Hematopoietic multipotent progenitor cell treated with erythropoietin and hydrocortisone succinate and interleukin-3 and kit ligand, for 6 days (in vitro differentiated cells): ENCODE measurements at places on chromosomes 5 and 9.

DNA sequence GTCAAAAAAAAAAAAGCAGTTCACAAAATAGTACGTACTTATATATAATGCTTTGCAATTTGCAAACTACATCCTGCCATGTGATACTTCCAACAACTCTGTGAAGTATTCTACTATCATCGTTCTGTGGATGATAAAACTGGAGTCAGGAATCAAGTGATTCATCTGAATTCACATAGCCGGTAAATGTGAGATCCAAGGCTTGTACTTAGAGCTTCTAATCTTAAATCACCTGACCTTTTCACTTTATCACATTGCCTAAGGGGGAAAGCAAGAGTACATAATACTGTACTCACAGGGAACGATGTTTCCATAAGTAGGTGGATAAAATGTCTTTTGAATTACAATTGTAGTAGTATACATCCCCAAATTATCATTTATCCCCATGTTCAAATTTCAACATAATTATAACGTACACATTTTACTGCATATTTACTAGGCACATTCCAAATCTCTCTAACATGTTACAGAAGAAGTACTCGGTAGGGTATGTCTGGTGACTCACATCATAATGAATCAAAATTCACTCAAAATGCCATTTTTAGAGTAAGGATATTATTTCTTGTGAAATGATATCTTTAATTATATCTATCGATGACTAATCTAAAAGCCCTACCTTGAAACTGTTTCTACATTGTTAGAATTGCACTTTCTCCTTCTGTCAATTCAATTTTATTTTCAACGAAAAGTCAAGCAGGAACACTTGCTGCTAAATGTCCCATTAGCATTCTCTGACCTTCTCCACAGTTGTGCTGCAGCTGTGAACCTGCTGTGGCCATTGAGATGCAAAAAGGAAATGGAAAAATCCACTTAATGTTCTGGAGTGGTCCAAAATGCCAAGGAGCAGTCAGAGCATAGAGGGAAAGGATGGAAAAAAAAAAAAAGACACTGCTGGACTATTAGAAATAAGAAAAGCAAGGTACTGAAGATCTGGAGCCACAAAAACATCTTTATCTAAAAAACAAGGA, 78.9 kb downstream of the OR2K2 start:
- DNase-seq: no peak

GRCh38 chr9:70933321-70933720, 188.1 kb downstream of the TRPM3 start:
- DNase-seq: no peak

GRCh38 chr9:88690628-88691027, 155.7 kb downstream of the NXNL2 start:
- no peak for DNase-seq

DNA sequence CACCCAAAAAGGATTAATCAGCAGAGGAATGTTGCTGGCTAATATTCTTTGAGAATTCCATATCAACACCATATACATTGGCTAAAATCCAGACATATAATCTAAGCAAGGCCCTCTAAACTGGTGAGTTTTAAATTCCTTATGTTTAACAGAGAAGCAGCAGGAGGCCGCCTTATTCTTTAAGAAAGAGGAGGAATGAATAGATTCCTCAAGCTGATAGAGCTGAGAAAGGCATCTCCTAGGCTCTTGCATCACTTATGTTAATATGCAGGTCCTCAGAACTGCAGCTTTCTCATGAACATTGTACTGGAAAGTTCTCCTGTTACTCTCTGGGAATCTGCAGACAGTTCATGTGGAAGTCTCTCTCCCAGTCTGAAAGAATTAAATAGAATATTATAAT, 20.1 kb upstream of the SMARCA2 start:
- DNase-seq: no peak

- peak; percentile 68 for DNase-seq
Observed at GRCh38 chr5:163460562-163461171, at the start of gene HMMR. HMMR (plus strand) TSS chr5:163460632; CDS start chr5:163460693, 61 bp downstream.

GRCh38 chr5:125713109-125713805, 710.0 kb upstream of the GRAMD2B start:
- DNase-seq: no peak

- DNase-seq: no peak
Observed at GRCh38 chr9:76135902-76136301, 245.4 kb downstream of the PCSK5 start.

DNA sequence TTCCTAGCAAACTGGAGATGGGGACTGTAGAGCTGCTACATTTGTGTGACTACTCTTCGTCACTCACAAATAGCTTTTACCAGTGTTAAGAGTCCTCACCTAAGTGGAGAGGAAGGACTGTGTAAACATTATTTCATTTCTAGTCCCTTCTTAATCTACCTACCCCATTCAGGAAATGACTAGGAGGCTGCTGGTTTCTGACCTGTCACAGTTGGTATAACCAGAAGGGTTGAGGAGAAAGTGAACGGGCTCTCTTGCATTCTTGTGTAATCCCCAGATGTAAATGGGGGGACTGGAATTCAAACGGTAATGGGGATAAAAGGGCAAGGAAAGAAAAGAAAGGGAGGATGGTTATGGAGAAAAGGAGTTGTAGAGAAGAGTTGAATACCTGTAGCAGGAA, 35.4 kb upstream of the BNIP1 start:
- DNase-seq: no peak

GRCh38 chr5:156387391-156387790, 60.4 kb downstream of the SGCD start:
- DNase-seq: no peak

- DNase-seq: no peak
Observed at GRCh38 chr5:136031711-136032110, 2.9 kb downstream of the TGFBI start.

DNA sequence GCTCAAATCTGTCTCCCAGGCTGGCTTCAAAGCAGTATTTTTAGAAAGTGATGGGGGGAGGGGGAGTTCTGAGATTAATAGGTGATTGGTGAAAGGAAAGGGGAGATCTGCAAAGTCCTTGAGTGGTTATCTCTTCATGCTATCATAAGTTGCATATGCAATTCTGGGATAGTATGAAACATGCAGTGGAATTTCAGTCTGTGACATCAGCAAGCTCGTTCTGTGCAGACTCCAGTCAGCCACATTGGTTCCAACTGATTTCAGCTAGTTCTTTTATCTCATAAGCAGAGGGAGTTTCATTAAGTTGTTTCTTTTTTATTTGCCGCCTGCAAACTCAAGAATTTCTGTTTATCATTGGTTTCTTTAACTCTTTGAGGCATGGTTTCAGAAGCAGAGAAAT, 180.5 kb upstream of the SH3GL2 start:
- peak; percentile 3 for DNase-seq

GRCh38 chr9:131676431-131676972, 63.4 kb downstream of the RAPGEF1 start:
- no peak for DNase-seq

- DNase-seq: no peak
Observed at GRCh38 chr9:38771593-38771992, 51.7 kb upstream of the FAM240B start.

DNA sequence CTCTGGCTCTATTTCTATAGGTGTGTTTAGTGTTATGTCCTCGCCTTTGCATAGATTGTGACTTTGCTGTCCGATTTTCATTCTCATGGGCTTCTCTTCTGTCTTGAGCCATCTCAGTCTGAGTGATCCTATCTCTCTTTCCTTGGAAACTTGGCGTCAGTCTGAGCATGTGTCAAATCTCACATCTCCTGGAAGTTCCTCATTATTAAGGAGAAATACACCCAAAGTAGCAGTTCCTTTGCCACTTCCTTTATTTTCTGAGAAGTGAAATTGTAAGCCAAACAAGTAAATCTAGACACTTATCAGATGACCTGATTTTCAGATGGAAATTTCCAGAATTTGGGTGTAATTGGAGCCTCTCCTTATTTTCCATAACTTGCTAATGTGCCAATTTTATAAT, 126.9 kb upstream of the ANKH start:
- no peak for DNase-seq

DNA sequence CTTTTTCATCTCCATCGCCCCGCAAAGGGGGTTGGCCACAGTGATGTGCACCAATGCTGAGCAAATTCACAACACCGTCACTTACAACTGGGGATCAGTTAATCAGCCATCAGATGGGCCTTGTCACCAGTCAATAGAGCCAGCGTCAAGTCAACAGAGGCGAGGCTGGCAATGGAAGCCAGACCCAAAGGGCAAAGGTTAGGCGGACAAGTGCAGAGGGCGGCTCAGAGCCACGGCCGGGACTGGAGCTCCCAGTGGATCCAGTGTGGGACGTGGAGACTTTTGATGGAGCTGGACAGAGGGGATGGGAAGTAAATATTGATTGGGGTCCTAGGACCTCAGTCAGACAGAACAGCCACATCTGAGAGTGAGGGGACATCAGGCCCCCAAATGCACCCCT, 45.7 kb downstream of the DUSP1 start:
- no peak for DNase-seq

GRCh38 chr5:128441941-128442350, 96.1 kb downstream of the FBN2 start:
- no peak for DNase-seq
